ENCODE measurements at places on chromosomes 12 and 14.

GRCh38 chr12:49068879-49069506, 786 bp downstream of the RHEBL1 start:
- DNase-seq: no peak

DNA sequence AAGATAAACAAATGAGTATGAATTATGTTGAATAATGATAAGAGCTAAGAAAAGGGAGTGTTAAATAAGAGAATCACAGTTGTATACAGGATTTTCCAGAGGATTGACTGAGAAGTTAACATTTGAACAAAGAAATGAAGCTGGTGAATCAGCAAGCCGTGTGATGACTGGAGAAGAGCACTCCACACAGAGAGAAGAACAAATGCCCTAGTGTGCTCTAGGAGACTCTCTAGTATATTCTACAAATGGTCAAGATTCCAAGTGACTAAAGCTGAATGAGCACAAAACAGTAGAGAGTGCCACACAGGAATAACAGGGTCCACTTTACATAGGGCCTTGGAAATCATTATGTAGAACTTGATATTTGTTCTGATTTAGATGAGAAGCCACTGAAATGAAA, 587.1 kb upstream of the ATXN7L3B start:
- no peak for DNase-seq

- no peak for DNase-seq
These were observed 58.2 kb downstream of the DICER1 start for GRCh38 chr14:95098984-95099599.

- DNase-seq: no peak
These were observed 29.6 kb upstream of the TBPL2 start for GRCh38 chr14:55470025-55470424.

- DNase-seq: no peak
These were observed 145.6 kb upstream of the SLCO1B1 start for GRCh38 chr12:20985399-20985798.

DNA sequence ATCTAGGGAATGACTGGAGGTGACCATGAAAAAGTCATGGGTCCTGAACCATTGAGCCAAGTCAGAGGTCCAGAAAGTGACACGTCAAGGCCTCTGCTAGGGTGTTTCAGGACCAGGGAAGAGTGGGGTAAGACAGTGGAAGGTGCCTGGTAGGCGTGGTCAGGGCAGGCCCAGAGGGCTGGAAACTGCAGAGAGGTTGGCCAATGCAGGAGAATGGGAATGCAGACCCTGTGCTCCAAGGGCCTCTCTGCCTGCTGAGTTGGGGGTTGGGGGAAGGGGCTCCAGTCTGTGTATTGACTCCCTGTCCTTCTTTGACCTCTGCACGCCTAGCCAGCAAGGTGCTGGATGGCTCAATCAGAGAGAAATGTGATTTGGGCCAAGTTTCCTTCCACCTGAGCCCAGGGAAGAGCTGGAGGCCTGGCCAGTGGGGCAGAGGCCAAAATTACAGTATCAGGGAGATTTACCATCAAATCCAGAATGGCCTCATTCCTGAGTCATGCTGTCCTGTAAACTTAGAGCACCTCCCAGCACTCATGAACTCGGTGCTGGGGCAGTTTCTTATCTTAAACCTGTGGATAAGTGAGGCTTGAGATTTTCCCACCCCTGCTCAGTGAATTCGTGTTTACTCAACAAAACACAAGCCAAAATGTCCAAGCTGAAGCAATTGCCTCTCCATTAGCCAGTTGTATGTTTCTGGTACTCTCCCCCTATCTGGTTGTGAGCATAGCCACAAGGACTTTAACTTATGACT, 24.4 kb downstream of the IRF2BPL start:
- DNase-seq: no peak

- no peak for DNase-seq
These were observed 64.1 kb upstream of the OTX2 start for GRCh38 chr14:56874375-56874774.

GRCh38 chr14:45891417-45892080, 638.5 kb upstream of the MIS18BP1 start:
- no peak for DNase-seq

DNA sequence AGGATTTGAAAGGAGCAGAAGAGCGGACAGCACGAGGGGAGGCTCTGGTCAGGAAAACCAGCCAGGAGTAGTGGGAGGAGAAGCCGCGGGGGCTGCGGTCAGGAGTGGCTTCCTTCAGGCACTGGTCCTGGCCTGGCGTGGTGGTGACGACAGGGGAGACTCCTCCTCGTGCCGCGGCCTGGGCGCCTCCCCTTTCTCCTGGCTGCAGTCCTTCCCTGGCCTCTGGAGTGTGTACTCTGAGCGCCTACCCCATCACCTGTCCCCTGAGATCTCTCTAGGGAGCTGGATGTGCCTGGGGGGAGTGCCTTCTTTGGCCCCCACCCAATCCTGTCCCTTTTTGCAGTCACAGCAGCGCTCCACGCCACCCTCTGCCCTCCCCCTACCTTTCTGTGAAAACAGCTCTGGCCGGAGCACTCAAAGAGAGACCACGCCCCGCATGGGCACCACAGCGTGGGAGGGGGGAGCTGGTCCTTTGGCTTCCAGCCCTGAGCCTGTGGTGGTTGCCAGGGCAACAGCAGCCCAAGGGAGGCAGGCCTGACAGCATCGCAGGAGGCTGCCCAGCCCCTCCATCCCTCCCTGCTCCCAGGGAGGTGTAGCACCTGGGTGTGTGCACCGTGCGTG, 125.9 kb downstream of the CALM1 start:
- no peak for DNase-seq

GRCh38 chr12:109808876-109809646, 24.1 kb downstream of the TRPV4 start:
- DNase-seq: no peak

DNA sequence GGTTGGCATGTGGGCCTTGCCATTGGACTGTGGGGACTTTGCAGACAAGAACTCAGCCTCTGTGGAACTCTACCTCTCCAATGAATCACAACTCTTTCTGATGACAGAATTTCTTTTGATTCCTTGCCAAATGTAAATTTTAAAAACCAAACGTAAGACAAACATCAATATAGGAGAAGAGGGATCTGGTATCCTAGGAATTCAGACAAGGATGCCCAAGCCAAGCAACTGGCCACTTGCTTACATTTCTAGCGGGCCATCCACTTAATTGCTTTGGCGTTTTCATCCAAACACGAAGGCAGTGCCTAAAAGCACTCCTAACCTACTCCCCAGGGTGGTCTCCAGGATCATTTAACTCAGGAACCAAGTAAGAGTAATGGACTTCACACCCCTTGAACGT, 23.4 kb upstream of the RAB35 start:
- no peak for DNase-seq

- no peak for DNase-seq
These were observed 6.7 kb downstream of the B4GALNT1 start for GRCh38 chr12:57626111-57626920.

- DNase-seq: no peak
These were observed 38.7 kb downstream of the ARID2 start for GRCh38 chr12:45768194-45768593.

- DNase-seq: no peak
These were observed 3.6 kb downstream of the COQ6 start for GRCh38 chr14:73953731-73954130.

DNA sequence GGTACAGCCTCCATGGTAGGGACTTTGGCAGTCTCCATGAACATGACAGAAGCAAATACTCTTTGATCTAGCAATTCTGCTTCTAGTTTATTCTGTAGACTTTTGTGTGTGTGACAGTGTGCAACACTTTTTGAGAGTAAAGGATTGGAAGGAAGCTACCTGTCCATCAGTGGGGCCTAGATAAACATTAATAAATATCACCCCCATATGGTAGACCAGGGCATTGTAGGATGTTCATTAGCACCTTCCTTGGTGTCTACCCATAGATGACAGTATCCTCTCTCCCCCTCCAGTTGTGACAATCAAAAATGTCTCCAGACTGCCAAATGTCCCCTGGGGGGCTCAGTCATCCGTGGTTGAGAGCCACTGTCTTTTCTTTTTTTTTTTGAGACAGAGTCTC, 10.8 kb downstream of the SNRNP35 start:
- no peak for DNase-seq

- no peak for DNase-seq
These were observed 19.4 kb downstream of the RAP1B start for GRCh38 chr12:68630050-68630449.

- no peak for DNase-seq
These were observed 49.4 kb downstream of the SLC15A5 start for GRCh38 chr12:16228067-16228466.

- no peak for DNase-seq
These were observed 62.7 kb downstream of the ATG14 start for GRCh38 chr14:55348766-55349453.

DNA sequence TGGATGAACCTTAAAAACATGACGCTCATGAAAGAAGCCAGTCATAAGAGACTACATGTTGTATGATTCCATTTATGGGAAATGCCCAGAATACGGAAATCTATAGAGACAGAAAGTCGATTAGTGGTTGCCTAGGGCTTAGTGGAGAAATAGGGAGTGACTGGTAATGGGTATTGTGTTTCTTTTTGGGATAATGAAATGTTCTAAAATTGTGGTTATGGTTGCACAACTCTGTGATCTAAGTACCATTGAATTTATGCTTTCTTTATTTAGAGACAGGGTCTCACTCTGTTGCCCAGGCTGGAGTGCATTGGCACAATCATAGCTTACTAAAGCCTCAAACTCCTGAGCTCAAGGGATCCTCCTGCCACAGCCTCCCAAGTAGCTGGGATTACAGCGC, 8.0 kb downstream of the RBMS2 start:
- DNase-seq: no peak

DNA sequence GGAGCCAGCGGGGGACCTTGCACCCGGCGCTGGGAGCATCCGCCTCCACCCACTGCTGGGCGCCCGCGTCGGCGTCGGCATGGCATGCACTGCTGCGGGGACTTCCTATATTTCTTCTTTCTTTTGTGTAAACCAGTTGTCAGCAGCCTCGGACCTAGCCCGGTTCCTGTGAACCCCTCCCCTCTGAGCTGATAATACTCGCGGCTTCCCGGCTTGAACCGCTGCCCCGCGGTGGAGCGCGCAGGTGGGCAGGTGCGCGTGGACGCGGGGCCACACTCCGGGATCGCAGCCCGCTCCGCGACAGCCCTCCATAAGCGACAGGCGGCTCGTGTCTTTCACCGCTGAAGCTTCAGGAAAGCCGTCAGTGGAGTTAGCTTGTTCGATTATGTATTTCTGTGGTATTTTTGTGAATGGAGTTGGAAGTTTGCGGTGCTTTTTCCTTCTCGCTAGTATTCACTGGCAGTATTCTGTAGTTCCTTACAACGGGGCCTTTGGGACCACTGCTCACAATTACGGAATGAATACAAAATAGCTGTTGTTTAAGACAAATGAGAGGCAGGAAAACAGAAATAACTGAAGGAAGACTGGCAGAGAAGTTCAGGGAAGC, 870 bp downstream of the BMAL2 start:
- no peak for DNase-seq

DNA sequence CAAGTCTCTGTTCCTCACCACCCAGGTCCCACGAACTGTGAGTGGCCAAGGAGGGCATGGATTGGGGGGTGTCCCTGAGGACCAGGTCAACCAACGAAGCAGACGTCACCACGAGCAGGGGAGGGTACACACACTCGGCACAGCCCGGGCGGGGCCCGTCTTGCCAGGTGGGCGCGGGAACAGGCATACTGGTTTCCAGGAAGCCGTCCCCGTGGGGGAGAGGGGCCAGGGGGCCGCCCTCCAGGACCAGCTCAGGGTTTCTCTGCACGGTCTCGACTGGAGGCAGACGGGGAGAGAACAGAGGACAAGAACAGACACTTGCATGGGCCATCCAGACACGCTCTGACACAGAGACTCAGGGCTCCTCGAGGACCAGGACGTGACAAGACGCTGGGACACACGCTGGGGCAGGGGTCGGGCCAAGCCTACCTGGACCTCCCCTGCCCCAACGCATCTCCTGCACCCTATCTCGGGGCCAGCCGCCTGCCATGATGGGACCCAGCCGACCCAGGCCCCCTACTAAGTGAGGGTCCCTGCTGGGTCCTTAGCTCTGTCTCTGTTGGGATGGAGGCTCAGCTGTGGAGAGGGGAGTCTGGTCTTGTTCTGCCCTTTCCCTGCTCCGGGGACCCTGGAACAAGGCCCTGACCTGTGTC, 11.3 kb downstream of the ARL6IP4 start:
- no peak for DNase-seq

DNA sequence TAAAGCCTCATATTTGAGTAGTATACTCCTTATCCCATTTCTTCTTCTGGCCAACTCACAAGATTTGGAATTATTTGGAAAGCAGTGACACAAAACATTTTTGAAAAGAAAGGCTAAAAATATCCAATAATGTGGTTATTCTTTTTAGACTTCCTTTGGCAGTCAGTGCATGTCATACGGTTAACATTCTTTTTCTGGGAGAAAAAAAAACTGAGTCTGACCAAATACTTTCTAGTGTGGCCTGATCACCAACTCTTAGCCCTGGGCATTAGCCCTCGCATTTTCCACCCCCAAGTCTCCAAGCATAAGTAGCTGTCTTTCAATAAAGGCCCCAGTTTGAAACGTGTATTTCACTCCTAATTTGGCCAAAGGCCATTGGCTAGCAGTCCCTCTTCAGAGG, 5.9 kb downstream of the RASSF3 start:
- no peak for DNase-seq

DNA sequence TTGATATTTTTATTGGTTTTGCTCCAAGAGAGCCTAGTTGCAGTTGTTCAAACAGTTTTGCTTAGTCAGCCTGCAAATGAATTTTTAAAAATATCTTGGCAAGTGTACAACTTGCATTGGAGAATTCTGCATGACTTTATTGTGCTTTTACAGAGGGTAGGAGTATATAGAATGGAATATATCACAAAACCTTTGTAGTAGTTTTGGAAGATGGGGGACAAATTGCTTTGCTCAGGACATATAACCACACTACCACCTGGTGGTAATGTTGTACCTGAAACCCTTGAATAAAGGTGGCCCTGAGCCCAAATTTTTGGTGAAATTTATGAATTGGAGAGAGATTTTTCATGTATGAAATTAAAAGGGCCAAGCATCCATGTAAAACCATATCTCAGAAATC, 645.2 kb downstream of the MED13L start:
- DNase-seq: no peak

GRCh38 chr12:95417372-95417771, 56.6 kb upstream of the METAP2 start:
- no peak for DNase-seq

DNA sequence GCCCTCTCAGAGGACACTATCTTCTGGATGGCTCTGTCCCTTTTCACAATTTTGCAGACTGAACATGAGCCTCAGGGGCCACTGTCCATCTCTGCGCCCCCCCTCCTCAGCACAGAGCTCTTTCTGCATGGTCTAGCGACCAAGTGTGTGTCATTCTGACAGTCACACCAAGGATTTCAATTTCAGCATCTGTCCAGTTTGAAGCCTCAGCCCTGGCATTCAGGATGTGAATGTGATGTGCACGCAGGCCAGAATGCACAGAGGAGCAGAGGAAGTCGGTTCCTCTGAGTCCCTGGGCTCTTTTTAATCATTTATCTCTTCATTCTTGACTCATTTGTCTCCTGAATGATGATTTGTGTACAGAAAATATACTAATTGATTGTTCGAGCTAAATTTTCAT, 102.0 kb upstream of the PWP1 start:
- DNase-seq: no peak

GRCh38 chr12:76345569-76345968, 2.6 kb downstream of the BBS10 start:
- no peak for DNase-seq
